ENCODE measurements at places on chromosomes 5 and 9.

DNA sequence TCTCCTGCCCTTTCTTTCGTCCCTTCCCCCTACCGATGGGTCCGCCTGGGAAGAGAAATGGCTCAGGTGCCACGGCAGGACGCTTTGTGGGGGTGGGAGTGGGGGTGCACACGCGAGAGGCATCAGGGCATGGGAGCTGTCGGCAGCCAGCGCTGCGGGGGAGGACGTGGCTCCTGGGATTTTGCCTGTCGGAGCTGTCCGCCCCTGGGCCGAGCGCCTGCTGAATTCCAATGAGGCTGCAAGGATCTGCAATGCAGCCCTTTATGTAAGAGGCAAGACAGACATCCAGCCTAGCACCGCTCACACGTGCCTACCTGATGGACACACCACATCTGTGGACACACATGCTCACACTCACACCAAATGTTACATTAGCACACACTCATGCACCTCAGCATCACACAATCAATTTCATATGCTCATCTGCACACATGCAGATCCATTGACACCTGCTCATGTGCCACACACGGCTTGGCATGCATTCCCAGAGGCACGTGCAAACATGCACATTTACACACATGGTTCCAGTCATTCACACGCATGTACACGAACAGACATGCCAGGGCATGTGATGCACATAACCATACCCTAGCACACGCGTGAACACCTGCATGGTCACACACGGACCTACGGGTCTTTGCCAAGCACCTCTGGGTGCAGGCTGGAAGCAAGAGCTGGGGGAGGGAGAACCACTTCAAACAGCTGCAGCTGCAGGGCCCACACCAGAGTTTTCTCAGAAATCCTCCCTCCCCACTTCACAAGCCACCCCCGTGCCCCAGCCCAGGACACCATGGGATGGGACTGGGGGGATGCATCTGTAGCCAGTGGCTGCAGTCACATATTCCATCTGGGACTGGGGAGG is 1.4 kb downstream of the GRIN1 start:
- DNase-seq = no peak

- no peak for DNase-seq
Measured at GRCh38 chr5:175032741-175033151, 308.4 kb downstream of the MSX2 start.

GRCh38 chr5:128925973-128926372 is 39.3 kb upstream of the SLC27A6 start:
- DNase-seq = no peak

GRCh38 chr9:120852240-120853010 is 9.7 kb upstream of the PSMD5 start:
- no peak for DNase-seq

DNA sequence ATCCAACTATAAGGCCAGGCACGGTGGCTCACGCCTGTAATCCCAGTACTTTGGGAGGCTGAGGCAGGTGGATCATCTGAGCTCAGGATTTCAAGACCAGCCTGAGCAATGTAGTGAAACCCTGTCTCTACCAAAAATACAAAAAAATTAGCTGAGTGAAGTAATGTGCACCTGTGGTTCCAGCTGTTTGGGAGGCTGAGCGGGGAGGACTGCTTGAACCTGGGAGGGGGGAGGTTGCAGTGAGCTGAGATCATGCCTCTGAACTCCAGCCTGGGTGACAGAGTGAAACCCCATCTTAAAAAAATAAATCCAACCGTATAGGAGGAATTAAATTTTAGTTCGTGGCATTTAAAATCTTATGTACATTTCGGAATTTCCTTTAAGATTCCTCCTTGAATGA is 123.4 kb downstream of the CDC42SE2 start:
- DNase-seq = no peak
